ENCODE measurements at places on chromosomes 5 and 9. TPM values are rescaled to one million over a fixed set of nuclear protein-coding genes. Genes with fewer than 3 reads are reported as not detected.

CCDC152 gene
- total RNA-seq, result 1.3 TPM

GRCh38 chr5:54281960-54282692 is 28.2 kb downstream of the ARL15 start:
- DNase-seq, result no peak

GRCh38 chr5:68966596-68966995 is 127.2 kb upstream of the SLC30A5 start:
- DNase-seq, result no peak

ZNF366 gene
- not detected for total RNA-seq

ZFR gene
- 63.6 TPM for total RNA-seq

All from CD4-positive, CD25-positive, alpha-beta regulatory T cell (primary cell).